ENCODE measurements at places on chromosomes 5 and 9.

- DNase-seq: no peak
Observed at GRCh38 chr5:83485842-83486241, 14.3 kb downstream of the VCAN start.

GRCh38 chr9:136327304-136327974, at the start of gene GPSM1:
Gene GPSM1 (plus strand): TSS chr9:136327539. CDS start chr9:136327696, 157 bp downstream.
- peak; percentile 29 for DNase-seq

- DNase-seq: no peak
Observed at GRCh38 chr9:93265972-93266371, 82.0 kb downstream of the WNK2 start.

DNA sequence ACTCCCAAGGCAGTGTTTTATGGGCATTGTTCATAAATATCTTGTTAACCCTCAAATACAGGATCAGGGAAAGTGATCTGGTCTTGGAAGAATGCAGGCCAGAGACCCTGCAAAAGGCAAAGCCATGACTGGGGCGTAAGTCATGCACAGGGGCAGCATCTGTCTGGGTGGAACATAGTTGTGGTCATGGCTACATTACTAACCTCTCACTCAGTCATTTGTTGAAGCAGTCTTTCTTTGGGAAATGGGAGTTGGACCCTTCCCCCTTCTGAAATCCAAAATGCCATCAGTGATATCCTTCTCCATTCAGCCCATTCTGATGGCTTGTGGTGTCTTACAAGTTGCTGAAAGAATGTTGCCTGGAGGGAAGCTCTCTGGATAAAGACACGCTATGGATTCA, 68.1 kb downstream of the GDNF start:
- peak; percentile 84 for DNase-seq

- DNase-seq: no peak
Observed at GRCh38 chr9:4812858-4813257, 20.1 kb downstream of the RCL1 start.

DNA sequence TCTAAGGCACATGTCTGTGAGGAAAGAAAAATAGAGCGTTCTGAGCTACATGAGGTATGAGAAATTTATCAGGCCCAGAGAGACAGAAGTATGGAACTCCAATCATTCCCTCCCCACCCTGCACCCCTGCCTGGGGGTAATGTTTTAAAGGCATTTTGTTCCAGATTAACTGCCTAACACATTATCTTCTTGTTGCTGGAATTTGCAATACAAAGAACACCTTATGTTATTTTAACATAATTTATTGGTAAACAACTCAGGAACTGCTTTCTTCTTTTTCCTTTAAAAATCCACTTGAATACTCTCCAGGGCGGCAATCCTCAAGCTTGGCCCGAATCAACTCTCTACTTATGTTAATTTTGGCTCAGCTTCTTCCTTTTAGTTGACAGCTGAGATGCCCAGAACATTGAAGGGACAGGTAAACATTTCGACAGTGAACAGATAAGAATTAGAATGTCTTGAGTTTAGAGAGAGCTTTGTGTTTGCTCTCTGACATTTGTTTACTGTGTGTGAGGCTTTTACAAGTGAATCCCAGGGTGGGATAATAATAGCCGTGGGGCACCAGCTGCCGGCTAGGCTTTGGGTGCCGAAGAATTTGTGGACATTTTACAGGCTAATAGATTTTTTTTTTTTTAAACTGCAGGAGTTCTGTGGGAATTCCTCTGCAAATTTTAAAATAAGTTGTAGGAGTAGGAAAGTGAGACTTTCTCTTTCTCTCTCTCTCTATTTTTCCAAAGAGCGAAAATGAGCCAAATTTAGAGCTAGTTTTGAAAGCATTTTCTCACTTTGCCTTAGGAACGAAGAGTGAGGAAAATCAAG, 96.4 kb upstream of the TAF11L2 start:
- DNase-seq: no peak

DNA sequence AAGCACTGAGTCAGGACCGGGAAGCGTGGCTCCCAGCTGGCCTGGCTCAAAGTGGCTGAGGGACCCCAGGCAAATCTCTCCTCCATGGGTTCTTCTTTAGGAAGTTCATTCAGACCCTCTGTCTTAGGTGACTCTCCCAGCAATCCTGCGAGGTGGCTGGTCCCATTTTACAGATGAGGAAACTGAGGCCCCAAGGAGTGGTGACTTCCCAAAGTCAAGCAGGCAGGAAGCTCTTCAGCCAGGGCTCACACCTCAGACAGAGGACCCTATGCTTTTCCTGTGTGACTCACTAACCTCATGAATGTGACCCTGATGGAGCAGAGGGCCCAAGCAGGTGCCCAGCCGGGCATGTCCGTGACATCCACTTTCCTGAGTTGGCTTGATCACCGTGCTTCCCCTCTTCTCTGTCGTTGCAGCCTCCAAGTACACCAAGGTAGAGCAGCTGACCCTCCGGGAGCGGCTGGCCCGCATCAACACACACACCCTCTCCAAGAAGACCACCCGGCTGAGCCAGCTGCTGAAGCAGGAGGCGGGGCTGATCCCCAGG, 36.5 kb downstream of the ARHGEF37 start:
- no peak for DNase-seq

DNA sequence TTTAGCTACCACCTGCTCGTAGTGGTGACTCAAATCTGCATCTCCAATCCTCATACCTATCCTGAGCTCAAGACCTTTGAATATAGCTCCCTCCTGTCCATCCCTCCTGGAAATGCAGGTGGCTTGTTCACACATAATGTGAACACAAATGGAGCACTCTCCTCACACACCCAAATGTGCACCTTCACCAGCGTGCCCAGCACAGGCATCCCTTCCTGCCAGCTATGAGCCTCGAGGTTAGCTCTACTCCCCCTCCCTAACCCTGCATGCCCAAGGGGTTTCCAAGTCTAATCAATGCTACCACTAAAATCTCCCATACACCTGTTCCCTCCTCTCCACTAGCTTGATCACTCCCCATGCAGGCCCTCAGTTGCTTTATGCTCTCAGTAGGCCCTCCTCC, 2.2 kb upstream of the TGFBI start:
- no peak for DNase-seq

DNA sequence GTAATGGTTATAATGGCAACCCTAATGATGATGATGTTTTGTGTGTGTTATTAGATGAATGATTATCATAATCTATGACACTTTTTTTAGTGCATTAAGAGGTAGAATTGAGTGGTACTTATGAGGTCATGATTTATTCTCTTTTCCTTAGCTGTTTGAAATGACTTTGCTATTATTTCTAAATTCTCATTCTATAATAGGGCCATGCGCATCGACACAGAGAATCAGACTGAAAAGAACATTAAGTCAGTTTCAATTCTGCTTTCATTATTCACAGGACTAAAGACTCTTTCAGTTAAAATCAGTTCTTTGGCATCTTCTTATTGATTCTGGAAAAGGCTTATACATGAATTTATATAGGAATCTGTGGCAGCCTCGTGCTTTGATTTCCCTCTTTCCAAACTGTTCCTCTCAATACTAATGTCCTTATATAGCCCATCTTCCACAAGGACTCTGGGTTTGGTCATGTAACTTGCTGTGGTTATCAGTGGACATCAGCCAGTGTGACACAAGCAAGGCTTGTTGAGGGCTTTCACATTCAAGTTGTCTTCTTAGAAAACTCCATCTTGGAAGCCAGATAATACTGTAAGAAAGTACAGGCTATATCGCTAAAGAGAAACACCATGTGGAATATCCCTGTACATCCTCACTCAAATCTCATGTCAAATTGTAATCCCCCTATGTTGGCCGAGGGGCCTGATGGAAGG, 140.3 kb upstream of the CHD1 start:
- no peak for DNase-seq

- no peak for DNase-seq
Observed at GRCh38 chr9:106626936-106627335, 236.0 kb upstream of the ZNF462 start.

DNA sequence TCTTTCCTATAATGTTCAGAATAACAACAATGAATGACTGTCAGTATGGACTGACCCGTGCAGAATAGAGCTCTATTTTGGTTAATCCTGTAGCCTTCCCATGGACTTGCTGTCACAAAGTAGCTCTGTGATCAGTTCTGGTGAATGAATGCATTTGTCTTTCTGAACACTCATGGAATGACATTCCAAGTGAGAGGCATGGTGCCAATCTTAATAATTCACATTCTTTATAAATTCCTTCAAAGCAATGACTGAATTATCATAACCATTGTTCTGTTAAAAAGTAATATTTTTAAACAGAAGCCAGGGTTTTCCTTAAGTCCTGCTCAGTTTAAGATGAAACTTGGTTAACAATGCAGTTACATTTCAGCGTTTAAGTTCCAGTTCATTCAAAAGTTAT, 360.5 kb downstream of the ICE1 start:
- DNase-seq: no peak

DNA sequence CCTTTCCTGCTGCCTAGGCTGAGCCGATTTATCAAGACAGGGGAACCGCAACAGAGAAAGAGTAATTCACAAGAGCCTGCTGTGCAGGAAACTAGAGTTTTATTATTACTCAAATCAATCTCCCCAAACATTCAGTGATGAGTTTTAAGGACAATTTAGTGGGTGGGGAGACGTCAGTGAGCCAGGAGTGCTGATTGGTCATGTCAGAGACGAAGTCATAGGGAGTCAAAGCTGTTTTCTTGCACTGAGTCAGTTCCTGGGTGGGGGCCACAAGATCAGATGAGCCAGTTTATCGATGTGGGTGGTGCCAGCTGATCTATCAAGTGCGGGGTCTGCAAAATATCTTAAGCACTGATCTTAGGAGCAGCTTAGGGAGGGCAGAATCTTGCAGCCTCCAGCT, 19.0 kb downstream of the SNX24 start:
- no peak for DNase-seq

GRCh38 chr5:140356853-140357725, 2.9 kb upstream of the SLC4A9 start:
- DNase-seq: no peak

GRCh38 chr9:5095795-5096194, 89.6 kb downstream of the INSL6 start:
- DNase-seq: no peak

- DNase-seq: peak; percentile 15
Observed at GRCh38 chr5:115458003-115458409, 86.6 kb downstream of the FEM1C start.

DNA sequence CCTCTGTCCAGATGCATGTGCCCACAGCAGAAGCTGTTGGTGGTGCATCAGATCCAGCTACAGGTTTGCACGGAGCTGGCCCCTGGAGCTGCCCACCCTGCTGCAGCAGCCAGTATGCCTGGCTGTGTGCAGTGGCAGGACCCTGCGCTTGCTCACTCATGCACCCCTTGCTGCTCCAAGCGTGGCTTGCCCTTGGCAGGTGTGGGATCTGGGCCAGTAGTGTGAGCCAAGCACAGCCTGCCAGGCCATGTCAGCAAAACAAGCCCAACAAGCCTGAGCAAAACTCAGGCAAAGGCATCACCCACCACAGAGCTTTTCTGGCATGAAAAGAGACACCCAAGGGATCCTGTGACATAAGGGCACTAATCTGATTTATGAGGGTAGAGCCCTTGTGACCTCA, 18.3 kb upstream of the ECPAS start:
- no peak for DNase-seq

DNA sequence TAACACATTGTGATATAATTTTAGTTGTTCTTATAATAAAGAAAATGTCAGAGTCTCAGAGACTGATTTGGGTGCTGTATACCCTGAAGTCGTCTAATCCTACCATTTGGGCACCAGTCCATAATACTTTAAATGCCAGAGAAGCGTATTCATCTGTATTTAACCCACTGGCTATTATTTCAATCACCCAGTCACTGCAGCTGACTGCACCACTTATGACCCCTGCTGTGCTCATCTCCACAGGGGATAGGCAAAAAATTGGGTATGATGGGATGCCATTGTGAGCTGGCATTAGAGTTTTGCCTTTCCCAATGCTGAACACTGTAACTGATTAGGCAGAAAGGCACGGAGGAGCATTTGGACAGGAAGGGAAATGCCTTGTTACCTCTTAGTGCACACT, 599.7 kb downstream of the CAAP1 start:
- peak; percentile 25 for DNase-seq

GRCh38 chr9:33231623-33231942, 8.4 kb upstream of the SPINK4 start:
- DNase-seq: no peak

- no peak for DNase-seq
Observed at GRCh38 chr5:178221853-178222252, 10.7 kb downstream of the PHYKPL start.

- peak; percentile 37 for DNase-seq
Observed at GRCh38 chr5:120806202-120806601, 342.1 kb downstream of the PRR16 start.

DNA sequence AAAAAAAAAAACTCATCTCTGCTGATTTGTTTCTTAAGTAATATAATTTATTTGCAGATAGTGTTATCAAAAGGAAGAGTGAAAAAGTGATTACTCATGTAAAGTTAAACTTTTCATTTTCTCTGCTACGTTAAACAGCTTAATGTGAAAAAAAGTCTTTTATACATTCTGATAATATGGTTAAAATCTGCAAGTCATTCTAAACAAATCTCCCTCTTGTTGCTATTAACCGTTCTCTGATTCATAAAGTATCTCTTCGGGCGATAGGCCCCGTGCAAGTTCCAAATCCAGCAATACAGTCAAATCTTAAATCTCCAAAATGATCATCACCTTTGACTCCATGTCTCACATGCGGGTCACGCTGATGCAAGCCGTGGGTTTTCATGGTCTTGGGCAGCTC, 732.0 kb downstream of the TAF11L14 start:
- DNase-seq: no peak

DNA sequence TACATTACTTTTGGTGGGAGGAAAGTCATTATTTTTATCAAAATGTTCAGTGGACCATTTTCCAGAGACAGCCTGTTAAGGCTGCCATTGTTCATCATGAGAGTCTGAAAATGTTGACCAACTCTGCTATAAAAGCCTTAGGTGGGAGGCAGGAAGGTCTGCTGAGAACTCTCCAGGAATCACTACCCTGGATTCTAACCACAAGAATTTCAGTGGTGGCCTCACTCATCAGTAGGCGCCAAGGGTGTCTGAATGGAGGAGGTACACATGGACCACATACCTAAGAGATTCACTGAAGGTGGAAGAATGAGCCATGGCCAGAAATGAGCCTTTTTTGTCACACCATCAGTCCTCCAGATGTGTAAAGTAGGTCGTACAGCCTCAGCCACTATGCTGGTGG, 21.0 kb upstream of the TLX3 start:
- no peak for DNase-seq

GRCh38 chr5:67897980-67898379, 317.6 kb upstream of the PIK3R1 start:
- no peak for DNase-seq

DNA sequence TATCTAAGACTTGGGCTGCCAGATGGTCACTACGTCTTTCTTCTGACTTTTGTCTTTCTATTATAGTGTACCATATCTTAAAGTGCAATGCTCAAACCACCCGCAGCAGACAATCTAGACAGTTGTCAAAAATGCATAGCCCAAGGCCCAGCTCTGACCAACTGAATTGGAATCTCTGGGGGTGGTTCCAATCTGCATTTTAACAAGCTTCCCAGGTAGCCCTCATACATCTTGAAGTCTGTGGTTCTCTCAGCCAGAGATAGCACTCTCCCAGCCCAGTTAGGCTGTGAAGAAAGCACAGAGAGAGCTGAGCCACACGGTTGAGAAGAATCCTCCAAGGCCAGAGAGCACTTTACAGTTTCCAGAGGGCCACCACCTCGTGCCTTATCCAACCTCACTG, 128.2 kb upstream of the HAND1 start:
- no peak for DNase-seq

- no peak for DNase-seq
Observed at GRCh38 chr9:89518466-89519365, 20.8 kb upstream of the SEMA4D start.

Measured in stromal cell of bone marrow (primary cell).